Lower lobe of right lung (tissue), 2 donors: ENCODE measurements at places on chromosomes 3 and 15. TPM values are rescaled to one million over a fixed set of nuclear protein-coding genes. Genes with fewer than 3 reads are reported as not detected.

Gene EFCC1
- total RNA-seq, result 12.1 TPM

Gene ELL3
- total RNA-seq, result 5.1 TPM

Gene TEX264
- total RNA-seq, result 43.5 TPM

Gene IL17RD
- total RNA-seq, result 2.4 TPM

Gene DNAH12
- total RNA-seq, result 11.2 TPM

Gene CLDN18
- 162 TPM for total RNA-seq

Gene TNNC1
- 44.0 TPM for total RNA-seq

GRCh38 chr3:38039899-38040261 lies 872 bp downstream of the DLEC1 start:
- DNase-seq, result peak; percentile 84

DNA sequence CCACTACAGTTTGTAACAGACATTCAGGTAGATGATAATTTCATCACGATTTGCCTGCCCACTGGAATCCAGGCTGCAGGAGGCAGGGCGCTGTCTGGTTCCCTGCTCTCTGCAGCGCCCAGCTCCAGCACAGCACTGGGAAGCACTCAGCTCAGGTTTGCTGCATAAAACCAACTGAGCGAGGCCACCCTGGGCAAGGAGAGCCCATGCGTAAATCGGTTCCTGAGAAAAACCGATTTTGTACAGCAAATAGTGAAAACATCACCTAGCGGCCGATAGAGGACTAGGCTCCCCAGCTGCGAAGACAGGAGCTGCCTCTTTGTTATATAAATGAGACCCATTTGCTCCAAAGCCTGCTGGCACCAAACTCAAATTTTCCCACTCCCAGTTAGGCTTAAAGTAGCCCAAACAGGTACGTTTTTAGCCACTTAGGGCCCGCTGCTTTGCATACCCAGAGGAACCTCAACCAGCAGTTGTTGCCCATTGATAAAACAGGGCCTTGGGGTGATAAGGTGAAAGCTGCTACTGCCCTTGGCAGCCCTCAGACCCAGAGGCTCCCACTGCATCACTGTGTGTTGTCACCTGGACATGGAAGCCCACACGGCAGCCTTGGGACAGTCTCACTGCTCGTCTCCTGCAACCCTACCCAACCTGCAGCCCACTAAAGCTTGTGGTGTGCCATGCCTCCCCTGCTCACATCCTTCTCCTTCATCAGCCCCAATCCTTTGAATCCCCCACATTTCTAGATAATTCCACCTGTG lies 47.5 kb downstream of the ALDH1L1 start:
- peak; percentile 19 for DNase-seq

DNA sequence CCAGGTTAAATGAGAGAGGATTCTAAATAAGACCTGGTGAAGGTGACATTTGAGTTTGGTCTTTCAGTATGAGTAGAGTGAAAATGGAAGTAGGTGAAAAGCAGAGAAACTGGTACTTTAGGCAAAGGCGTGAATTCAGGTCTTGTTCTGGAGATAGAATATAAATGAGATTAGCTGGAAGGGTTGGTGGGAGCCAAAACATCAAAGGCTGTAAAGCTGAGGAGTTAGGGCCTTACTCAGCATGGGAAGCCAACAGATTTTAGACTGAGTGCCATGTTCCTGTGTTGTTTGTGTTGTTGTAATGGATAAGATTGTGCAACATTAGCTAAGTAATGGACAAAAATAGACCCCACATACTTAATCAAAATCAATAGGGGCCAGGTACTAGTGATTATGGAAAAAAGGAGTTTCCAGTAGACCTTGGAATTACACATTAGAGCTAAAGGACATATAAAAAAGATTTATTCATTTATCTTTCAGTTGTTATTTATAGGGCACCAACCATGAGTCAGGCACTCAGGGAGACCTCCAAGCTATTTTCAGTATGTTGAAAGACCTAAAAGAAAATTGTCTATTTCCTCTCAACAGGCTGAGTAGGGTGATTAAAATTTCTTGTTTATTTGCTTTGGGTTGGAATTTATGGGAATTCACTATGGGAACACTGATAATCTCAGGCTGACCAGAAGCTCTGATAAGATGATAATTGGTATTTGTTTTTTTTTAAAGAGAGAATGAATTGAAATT lies 20.8 kb downstream of the ARL14 start:
- DNase-seq, result no peak

GRCh38 chr15:98443526-98443925 lies 204.8 kb upstream of the IGF1R start:
- no peak for DNase-seq

- no peak for DNase-seq
Observed at GRCh38 chr15:68042156-68042854, 11.8 kb upstream of the PIAS1 start.

- no peak for DNase-seq
Observed at GRCh38 chr3:127489357-127489756, 101.2 kb downstream of the TPRA1 start.

- no peak for DNase-seq
Observed at GRCh38 chr15:31267161-31268107, 59.2 kb upstream of the KLF13 start.

DNA sequence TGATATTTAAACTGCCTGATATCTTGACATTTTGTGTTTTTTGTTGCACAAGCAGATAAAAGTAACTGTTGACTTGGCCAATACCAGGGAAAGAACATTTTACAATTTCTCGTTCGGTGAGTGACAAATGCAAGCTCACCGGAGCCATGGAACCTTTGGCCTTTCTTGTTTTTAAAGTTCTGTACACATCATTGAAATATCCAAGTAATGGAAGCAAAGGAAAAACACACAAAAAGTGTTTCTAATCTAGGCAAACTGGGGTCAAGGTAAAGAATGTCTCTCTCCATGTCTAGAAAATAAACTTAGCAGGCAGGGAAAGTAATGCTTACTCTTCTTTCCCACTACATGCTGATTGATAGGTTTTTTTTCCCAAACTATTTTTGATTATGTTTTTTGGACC lies 27.8 kb downstream of the SPTSSB start:
- DNase-seq, result no peak

GRCh38 chr15:61064651-61065050 lies 164.5 kb downstream of the RORA start:
- no peak for DNase-seq

DNA sequence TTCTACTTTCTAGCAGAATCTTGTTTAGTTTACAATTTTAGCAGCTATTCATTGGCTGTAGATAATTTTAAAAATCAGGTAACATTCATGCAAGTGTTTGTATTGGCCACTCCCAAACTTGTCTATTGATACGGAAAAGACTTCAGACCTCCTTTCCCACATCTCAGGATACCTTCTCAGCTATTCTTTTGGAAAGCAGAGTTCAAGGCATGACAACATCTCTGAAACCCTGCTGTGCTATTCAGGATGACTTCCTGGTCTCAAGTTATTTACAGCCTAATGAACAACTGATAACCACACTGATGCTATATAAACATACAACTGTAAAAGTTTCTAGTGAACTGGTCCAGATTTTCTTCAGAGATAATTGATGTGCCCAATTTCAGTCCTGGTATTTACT lies 55.8 kb downstream of the DZIP3 start:
- no peak for DNase-seq

DNA sequence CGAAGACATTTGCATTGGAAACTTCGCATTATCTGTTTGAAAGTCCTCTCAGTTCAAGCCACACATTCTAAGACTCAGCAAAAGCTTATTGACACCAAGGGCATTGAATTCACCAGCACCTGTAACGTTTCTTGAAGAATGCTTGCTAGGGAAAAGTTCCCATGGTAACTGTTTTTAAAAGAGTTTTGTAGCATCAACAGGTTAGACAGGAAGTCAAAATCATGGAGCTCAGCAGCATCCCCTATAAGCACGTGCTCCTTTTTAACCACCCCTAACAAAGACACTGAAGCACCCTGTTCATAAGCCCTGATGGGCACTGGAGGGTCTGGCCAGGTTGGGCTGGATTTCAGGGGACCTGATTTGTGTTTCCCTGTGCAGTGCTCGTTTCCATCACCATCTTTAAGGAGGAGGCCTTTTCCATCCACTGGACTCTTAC lies 229.7 kb upstream of the BHLHE40 start:
- no peak for DNase-seq

- DNase-seq, result no peak
Observed at GRCh38 chr3:184796954-184797353, 15.0 kb upstream of the VPS8 start.

DNA sequence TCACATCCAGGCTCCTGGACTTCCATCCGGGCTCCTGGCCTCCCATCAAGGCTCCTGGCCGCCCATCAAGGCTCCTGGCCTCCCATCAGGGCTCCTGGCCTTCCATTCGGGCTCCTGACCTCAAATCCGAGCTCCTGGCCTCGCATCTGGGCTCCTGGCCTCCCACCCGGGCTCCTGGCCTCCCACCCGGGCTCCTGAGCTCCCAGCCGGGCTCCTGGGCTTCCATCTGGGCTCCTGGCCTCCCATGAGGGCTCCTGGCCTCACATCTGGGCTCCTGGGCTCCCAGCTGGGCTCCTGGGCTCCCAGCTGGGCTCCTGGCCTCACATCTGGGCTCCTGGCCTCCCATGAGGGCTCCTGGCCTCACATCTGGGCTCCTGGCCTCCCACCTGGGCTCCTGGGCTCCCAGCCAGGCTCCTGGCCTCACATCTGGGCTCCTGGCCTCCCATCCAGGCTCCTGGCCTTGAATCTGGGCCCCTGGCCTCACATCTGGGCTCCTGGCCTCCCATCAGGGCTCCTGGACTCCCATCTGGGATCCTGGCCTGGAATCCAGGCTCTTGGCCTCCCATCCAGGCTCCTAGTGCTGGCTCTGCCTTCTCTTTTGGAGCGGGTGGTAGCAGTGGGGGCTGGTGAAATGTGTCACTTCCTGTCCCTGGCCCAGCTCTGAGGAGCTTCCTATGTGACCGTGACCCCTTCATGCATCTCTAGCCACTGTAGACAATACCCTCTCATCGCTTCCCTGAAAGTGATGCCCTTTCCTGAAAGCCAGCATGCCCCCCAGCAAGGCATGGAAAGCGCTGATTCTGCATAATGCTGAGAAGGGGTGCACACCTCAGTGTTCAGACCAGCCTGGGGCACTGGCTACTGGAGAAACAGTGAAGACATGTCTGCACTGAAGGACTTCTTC lies 62.7 kb upstream of the BLM start:
- no peak for DNase-seq
